ENCODE measurements at places on chromosomes 16 and 17.

GRCh38 chr16:11619327-11619851, 32.7 kb upstream of the LITAF start:
- no peak for DNase-seq

DNA sequence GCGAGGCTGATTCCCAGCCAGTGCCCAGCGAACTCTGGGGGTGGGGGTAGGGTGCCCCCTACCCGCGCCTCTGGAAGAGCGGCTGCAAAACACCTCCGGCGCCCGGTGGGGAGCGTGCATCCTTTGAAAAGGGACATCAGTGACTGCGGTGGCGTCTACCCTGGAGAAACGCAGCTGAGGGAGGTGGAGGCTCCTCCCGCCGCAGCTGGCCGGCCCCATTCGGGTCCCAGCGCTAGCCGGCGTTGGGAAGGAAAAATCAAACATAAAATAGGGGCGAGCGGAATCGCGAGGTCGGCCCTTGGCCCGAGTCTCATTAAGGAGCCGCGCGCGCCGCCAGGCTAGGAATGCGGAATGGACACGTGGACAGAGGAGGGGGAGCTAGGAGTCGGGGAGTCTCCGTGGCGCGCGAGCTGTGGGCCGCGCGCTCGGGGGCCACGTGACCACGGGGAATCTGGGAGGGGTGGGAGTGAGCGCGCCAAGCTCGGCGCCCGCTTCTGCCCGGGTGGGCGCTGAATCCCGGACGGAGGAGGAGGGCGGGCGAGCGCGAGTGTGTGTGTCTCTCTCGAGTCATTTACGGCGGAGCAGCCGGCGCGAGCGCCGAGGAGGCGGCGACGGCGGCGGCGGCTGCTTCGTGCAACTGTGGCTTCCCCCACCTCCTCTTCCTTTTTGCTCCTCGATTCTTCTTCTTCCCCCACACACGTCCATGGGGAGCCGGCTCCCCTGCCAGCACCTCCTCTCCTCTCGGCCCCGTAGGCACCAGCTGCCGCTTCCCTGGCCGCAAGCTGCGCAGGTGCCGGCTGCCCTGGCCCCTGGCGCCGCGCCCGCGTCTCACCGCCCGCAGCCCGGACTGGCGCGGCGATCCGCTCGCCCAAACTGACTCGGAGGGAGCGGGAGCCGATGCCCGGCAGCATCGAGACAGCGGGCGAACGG, at the start of gene TMEM132E:
TSS of gene TMEM132E (plus strand) at position 566 of the 930 bp plus-strand sequence. CDS start 1,495 bp downstream, outside the sequence.
- DNase-seq: no peak

DNA sequence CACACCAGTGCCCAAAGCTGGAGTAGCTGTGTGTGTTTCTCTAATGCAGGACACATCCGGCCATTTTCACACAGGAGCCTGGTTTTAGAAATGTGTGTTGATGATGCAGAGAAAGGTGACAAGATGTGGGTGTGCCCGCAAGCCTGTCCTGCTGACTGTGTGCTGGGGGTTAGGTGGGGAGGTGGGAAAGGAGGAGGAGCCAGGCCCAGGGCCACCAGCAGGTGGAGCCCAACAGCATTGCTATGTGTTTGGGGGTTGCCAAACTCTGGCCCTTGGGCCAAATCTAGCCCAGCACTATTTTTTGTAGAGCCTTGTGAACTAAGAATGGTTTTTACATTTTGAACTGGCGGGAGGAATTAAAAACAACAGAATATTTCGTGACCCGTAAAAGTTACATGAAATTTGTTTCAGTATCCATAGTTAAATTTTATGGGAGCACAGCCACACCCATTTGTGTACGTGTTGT, 61.7 kb upstream of the LGALS9 start:
- no peak for DNase-seq

DNA sequence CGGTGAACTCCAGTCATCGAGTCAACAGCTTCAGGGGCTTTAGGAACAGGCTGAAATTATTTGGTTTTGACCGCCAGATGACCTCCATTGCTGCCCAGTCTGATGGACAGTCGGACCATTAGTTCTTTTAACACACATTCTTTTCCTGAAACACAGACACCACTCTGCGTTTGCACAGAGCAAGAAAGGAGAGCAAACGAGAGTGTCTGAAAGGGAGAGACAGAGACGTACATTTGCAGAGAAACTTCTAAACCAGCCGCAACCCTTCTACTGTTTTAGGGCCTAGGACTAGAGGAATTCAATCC, 156.1 kb downstream of the SNX11 start:
- no peak for DNase-seq

DNA sequence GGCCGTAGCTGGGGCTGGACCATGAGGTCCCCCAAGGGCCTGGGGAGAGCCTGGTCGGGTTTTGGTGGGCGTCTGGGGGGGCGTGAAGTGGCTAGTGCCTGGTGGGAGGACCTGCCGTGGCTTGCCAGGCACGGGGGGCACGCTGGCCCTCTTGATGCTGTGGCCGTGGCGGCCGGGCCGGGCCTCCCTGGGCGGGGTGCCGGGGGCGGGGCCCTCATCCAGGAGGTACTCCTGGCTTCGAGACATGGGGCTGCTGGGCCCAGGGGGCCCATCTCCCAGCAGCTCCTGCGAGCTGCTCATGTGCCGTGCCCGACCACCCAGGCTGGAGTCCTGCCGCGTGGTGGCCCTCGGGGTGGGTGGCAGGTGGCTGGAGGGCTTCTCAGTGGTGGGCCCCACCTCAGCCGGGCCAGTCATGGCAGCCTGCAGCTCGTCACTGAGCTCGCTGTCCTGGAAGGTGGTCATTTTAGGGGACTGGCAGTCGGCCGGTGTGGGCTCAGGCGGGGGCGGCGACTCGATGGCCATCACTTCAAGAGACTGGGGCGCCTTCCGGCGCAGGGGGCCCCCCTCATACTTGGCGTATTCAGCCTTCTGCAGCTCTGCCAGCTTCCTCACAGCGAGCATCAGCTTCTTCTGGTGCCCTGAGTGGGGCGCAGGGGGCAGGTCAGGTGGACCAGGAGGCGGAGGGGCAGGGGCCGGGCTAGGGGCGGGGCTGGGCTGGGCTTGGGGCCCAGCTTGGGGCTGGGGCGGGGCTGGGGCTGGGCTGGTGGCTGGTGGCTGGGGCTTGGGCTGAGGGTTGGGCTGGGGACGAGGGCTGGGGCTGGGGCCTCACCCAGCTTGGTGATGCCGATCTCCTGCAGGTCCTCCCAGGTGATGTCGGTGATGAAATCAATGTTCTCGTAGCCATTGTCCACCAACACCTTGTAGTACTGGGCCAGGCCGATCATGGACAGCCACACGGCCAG, 15.2 kb downstream of the CASKIN1 start:
- no peak for DNase-seq

- no peak for DNase-seq
These were observed 53.5 kb downstream of the TNFRSF13B start for GRCh38 chr17:16918443-16918842.

- DNase-seq: no peak
These were observed 155.2 kb upstream of the PIRT start for GRCh38 chr17:10993126-10993525.

DNA sequence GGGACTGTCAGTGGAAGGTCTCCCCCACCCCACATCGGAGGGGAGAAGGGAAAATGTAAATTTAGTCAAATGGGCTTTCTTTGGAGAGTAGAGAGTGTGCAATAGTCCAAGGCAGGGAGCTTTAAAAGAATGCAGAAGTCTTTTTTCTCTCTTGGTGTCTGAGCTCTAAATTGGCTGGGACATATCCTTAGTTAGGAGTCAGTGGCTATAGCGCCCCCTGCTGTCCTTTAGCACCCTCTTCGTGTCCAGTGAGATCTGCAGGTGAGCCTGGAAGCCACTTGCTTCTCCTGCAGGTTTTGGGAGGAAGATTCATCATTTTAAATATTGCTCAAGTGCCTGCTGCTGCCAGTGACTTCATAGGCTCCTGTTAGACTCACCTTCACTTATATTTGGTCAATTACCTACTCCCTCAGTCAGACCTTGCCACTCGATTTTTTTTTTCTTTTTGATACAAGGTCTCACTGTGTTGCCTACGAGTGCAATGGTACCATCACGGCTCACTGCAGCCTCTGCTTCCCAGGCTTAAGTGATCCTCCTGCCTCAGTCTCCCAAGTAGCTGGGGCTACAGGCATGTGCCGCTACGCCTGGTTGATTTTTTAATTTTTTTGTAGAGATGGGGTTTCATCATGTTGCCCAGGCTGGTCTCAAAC, 174.8 kb downstream of the PRKCB start:
- peak; percentile 6 for DNase-seq

DNA sequence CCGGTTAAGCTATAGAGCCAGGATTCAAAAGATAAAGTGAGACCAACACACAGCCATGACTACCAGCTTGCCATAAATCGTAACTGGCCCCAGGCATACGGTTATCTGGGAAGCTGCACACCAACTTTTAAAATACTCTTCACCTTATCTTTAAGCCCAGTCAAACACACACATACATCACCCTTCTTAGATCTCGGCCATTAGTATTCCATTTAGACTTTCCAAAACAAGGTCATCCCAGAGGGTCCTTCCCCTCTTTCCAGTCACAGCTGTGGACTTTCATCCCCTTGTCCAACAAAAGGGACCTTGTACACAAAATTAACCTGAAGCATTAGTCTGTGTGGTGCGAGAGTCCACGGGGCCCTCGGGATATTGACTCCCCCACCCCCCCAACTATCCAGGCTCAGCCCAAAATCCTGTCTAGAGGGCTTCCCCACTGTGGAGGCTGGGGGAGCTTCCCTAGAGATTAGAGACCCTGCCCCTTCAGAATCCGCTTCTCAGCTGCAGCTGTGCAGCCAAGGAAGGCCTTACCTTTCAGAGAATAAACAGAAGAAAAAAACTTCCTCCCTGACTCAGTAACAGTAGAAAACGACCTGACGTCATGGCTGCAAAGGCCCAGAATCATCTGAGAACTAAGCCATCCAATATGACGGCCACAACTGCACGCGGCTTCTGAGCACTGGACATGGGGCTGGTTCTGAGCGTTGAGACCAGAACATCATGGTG, 9.9 kb downstream of the ZFHX3 start:
- DNase-seq: no peak

DNA sequence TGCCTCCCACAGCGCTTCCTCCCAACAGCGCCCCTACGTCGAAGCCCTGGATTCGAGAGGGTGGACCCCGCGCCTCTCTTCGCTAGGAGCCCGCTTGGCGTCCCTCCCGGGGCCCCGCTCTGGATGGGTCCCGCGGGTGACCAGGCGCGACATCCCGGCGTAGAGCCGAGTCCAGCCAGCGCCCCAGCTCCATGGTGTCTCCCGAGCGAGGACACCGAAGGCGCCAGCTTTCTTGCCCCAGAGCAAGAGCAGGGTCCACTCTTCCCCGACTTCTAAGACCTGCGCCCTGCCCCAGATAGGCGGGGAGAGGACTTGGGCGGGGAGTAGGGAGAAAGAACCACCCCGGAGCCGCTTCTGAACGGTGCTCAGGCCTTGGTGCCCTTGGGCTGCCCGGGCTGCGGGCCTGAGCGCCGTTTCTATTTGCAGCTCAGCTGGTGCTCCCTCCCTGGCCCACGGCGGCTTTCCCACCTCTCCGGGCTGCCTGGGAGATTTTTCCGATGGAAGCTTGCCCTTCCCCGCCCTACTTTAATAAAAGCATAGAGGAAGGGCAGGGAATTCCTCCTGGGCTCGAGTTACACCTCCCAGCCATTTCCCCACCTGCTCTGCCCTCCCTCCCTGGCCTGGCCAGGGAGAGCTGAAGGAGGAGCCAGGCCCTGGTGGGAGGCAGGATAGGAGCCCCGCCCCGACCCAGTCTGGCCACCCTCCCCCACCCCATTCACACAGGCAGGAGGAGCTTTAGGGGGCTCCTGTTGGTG, 1.8 kb downstream of the MMP15 start:
- no peak for DNase-seq

GRCh38 chr17:3951420-3951819, 12.8 kb downstream of the ATP2A3 start:
- DNase-seq: no peak

GRCh38 chr17:51261024-51261963, 948 bp downstream of the UTP18 start:
- no peak for DNase-seq

GRCh38 chr17:62892870-62893338, 73.1 kb upstream of the TANC2 start:
- DNase-seq: no peak

GRCh38 chr16:11307639-11308492, 26.7 kb upstream of the PRM1 start:
- DNase-seq: no peak

DNA sequence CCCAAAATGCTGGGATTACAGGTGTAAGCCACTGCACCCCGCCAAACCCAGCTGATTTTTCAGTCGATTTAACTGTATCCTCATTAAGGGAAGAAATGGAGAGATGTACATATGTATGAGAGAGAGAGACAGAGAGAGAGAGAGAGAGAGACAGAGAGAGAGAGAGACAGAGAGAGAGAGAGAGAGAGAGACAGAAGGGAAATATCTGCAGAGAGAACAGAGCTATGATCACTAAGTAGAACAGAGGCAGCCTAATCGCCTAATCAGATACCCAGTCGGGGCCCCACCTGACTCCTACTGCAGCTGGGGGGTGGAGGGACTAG, 70.0 kb downstream of the RBBP6 start:
- no peak for DNase-seq

GRCh38 chr16:15790458-15790857, 66.4 kb downstream of the MYH11 start:
- no peak for DNase-seq

DNA sequence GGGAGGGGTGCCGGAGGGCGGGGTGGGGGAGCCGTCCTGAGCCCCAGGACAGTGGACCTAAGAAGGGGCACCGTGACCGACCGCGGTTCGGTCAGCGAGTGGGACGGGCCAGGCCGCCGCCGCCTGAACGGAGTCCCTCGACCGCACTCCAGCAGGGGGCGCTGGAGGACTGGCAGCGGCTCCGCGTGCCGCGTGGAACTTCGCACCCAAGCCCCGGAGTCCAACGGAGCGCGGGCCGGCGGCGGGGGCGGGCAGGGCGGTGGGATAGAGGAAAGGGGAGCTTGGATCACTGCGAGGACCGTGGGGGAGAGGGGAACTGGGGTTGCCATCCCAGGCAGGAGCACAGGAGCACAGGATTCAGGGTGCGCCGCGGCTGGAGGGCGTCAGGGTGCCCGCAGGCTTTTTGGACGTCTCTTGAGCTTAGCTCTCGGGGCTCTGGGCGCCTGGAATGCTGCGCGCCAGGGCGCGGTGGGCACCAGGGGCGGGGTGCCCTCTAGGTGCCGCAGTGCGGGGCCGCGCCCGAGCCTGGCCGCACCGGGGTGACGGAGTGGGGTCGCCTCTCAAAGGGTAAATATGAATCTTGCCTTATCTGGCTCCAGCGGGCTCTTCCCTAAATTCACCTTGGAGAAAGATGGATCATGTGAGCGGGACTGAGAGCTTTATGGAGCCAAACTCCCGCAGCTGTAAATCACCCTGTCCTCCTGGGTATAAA, 379 bp upstream of the OTOP2 start:
- no peak for DNase-seq

DNA sequence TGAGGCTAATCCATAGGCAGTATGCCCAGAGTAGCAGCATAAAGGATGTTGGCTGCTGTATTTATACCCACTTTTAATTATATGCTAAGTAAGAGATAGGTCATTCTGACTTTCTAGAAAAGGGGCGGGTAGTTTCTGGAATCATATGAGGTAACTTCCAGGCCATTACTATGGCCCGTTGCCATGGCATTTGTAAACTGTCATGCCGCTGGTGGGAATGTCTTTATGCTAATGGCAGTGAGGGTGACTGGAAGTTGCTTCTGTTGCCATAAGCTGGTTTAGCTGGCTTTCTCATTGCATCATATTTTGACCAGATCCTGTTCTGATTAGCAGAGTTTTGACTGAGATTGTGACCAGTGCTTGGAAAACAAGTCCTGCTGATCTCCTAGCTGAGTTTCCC, 929.6 kb upstream of the CDH8 start:
- no peak for DNase-seq

GRCh38 chr17:63827002-63827800, at the start of the genes FTSJ3 and PSMC5:
FTSJ3 (minus strand) TSS chr17:63827663; CDS start chr17:63826902, 761 bp downstream.
PSMC5 (plus strand) TSS chr17:63827431; CDS start chr17:63827491, 60 bp downstream.
- peak; percentile 91 for DNase-seq

- DNase-seq: no peak
These were observed 39.4 kb downstream of the LITAF start for GRCh38 chr16:11547118-11547916.
